ENCODE measurements at places on chromosomes 7 and 10.

DNA sequence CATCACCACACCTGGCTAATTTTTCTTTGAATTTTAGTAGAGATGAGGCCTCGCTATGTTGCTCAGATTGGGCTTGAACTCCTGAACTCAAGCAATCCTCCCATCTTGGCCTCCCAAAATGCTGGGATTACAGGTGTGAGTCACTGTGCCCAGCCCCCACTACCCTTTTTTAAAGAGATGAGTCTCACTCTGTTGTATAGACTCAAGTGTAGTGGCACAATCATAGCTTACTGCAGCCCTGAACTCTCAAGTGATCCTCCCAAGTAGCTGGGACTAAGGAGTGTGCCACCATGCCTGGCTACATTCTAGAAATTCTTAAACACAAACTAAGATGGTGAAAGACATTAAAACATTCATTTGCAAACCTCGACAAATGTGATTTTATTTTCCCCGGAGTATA, 12.6 kb downstream of the SYPL1 start:
- no peak for DNase-seq

- DNase-seq = no peak
Measured at GRCh38 chr7:21304808-21305375, 123.0 kb upstream of the SP4 start.

GRCh38 chr10:103111918-103112877, 80.9 kb downstream of the NT5C2 start:
- no peak for DNase-seq

GRCh38 chr10:108453166-108453565, 1288.7 kb upstream of the SORCS1 start:
- no peak for DNase-seq

DNA sequence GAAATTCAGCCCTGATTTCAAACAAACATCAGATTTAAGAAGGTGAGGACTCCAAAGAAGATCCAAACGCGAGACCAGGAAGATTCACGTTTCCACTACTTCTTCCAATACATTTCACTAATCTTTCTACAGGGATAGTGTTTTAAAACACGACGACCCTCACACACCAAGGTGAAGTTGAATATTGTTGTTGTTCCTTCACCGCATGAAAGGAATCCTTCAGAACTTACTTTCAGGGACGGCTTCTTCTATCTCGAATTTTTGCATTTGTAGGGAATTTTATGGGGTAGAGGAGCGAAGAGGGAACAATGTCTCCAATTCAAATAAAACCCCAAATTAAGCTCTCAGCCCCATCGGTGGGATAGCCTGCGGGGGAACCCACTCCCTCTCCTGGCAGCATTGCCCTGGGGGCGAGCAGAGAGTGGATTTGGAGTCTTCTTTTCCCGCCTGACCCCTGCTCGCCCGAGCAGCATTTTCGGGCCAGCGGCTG, 1.5 kb upstream of the GATA3 start:
- no peak for DNase-seq

- DNase-seq = no peak
Measured at GRCh38 chr7:134991469-134992339, 5.4 kb downstream of the AGBL3 start.

GRCh38 chr7:128795129-128795528, 3.4 kb downstream of the CCDC136 start:
- no peak for DNase-seq

GRCh38 chr7:42625421-42625820, 286.4 kb downstream of the C7orf25 start:
- no peak for DNase-seq

GRCh38 chr7:142000244-142000643, 4.6 kb downstream of the MGAM start:
- DNase-seq = no peak

- no peak for DNase-seq
Measured at GRCh38 chr10:95480102-95480900, 80.9 kb downstream of the SORBS1 start.

GRCh38 chr10:53737132-53737531, 964.5 kb upstream of the MBL2 start:
- DNase-seq = no peak

DNA sequence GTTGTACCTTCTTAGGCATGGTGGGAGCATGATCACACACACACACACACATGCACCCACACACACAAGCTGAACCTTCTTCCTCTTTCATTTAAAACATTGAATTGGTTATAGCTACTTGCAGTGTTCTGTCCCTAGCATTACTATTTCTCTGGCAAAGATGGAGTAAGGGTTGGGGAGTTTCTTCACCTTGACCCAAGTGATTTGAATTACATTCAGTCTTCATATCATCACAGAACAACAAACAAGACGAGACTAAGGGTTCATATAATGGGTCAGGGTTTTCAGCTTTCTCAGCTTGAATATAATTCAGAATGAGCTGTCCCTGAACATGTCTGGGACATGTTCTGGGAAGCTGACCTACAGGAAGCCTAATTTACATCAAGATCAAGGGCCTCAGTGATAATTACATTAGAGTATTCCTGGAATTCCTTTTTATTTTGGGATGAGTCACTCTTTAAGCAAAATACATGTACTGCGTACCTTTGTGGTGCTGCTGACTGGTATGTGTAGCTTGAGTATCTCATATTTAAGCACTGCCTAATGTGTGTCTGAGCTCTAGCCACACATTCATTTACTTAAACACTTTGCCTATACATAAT, 213.5 kb upstream of the TMEM229A start:
- DNase-seq = no peak

DNA sequence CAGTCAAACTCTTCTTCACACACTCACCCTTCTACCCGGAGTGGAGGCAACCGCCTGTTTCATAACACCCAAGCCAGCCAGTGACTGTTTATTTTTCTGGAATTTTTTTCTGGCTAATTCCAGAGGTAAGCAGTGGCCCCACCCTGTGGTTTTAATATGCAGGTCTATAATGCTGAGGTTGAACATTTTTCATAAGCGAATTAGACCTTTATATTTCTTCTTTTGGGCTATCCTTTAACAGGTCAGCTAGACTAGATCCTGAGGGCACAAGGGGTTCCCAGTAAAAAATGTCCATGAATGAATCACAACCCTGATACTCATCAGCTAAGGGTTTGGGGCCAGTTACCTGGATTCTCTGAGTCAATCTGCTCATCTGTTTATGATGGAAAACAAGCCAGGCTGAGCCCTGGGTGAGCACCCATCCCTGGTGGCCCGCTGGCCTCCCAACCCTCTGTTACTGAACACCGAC, 76.2 kb downstream of the GRB10 start:
- no peak for DNase-seq

DNA sequence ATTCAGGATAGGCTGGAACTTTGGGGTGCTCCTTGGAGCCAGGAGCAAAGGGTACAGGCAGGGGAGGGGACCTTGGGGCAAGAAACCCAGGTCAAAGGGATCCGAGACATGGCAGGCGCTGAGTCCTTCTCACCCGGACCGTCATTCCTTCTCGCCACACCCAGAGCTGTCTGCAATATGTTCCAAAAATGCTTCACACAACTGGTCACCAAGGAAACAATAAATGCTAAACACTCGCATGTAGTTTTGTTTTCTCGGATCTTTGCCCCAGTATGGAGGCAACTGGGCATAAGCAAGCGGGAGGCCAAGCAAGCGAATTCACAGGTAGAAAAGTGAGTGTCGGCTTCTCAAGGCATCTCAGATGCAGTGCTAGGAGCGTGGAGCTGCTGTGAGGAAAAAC, 80.8 kb downstream of the PIP4K2A start:
- DNase-seq = no peak

DNA sequence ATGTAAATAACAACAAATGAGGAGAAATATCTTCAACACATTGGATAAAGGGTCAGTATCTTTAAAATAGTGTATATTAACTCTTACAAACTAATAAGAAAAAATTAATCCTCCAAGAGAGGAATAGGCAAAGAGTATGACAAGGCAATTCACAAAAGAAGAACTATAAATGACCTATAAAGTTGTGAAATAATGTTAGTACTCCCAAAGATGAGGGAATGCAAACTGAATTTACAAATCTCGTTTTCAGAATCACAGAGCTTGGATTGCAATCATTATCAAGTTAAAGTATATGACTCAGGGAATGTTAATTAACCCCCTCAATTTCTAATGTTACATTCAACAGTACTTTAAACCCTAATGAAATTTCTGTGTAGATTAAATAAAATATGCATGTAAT, 87.3 kb upstream of the TARP start:
- DNase-seq = no peak

- no peak for DNase-seq
Measured at GRCh38 chr7:135599471-135599870, 41.8 kb downstream of the NUP205 start.

GRCh38 chr7:44075296-44076075, 6.8 kb downstream of the POLM start:
- no peak for DNase-seq

- DNase-seq = no peak
Measured at GRCh38 chr7:108062250-108063014, 59.5 kb upstream of the LAMB1 start.

DNA sequence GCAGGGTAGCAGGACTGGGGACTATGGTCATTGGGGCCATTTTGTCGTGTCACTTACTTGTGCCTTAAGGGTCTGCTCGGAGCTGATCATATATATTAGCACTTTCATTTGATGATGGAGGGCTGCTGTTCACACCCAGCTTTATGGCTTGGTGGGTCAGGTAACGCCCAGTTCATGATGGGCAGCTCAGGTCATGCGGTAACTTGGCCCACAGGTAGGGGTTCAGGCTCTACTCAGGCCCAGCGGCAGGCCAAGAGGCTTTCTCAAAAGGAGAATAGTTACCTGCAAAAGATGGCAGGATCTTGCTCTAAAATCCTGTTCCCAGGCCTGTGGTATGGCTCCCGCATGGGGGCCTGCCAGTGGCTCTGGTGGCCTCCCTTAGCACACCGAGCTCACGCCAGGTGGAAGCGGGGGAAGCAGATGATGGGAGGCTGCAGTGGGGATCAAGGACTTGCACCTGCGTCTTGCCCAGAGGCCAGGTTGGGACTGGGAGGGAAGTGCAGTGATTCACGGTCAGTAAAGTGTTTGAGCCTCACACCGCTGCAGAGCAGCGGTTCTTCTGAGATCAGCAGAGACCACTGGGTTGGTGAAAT, 109.5 kb downstream of the ADCY1 start:
- no peak for DNase-seq

DNA sequence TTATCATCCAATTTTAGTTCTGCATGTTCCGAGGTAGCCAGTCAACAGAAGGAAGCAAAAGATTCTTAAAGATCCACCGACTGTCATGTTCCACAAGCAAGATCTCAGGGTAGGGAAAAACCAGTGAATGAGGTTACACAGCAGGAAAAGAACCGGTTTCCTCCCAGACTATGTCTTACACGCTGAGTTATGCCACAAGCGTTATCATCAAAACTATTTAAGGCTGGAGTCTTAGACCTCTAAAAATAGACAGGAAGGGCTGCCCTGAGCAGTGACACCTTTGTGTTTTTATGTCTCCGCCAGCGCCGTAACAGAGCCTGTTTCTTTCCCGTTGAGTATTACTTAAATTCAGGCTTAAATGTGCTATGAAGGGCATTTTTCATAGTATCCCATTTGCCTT, 48.3 kb downstream of the PROSER2 start:
- DNase-seq = no peak

DNA sequence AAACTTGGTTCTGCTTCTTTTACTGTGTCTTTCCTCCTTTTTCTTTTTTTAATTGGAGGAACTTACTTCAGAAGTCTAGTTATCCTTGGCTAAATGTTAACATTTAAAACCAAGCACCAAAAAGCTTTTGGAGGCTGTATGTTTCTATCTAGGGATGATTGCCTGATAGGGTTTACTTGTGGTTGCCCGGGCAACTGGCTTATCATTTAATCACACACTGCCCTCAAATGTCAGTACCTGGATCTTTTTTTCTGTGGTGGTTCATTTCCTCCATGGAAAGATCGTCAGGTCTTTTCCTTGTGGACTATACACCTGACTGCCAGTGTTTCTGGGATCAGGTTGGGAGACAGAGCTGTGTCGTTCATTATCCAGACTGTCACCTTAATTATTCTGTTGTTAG, 173.2 kb downstream of the WNT2 start:
- DNase-seq = no peak

- DNase-seq = no peak
Measured at GRCh38 chr10:126250527-126251310, 137.6 kb downstream of the ADAM12 start.

- DNase-seq = no peak
Measured at GRCh38 chr10:132353456-132354355, 21.7 kb downstream of the LRRC27 start.

DNA sequence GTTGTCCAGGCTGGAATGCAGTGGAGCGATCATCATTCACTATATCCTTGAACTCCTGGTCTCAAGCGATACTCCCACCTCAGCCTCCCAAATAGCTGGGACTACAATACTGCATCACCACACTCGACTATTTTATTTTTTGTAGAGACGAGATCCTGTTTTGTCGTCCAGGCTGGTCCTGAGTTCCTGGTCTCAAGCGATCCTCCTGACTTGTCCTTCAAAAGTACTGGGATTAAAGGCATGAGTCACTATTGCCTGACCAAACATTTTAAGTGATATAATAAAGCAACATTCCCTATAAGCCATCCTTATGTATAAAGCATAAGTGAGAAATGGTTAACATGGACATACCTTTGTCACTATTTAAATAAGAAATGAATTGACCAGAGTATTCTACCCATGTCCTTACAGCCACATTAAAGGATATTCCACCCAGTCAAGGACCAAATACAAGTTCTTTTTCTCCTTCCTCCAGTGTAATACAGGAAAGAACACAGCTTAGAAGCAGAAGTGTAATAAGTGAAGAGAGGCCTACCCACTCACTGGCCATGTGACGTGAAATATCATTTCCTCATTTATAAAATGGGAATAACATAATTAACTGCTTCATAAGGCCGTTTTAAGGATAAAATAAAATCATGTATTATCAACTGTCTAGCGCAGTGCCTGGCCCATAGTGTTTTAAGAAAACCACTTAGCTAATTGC, 82.0 kb downstream of the DOCK4 start:
- DNase-seq = no peak

DNA sequence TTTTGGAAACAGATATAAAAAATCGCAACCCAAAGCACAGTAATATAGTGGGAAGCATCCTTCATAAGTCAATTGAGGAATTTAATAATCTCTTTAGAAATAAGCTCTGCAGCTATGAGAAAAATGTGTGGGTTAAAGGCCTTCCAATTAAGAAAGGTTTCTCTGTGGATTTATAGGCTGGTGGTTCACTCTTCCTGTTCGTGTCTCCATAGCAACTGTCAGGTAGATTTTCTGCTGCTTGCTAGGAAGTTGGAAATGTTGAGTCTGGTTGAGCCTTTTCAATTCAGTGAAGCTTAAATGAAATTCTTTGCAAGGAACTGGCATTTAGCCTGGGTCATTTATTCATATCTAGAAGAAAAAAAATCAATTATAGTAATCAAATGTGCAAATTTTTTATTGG, 652.8 kb upstream of the CELF2 start:
- DNase-seq = no peak

- DNase-seq = peak; percentile 79
Measured at GRCh38 chr7:24884401-24884800, 95.6 kb downstream of the OSBPL3 start.

GRCh38 chr10:75718991-75719390, 287.6 kb downstream of the LRMDA start:
- peak; percentile 77 for DNase-seq

GRCh38 chr10:128898133-128898915, 568.7 kb upstream of the MGMT start:
- no peak for DNase-seq

Measured in NCI-H345 (cell line).